ENCODE measurements at places on chromosomes 7 and 10. TPM values are rescaled to one million over a fixed set of nuclear protein-coding genes. Genes with fewer than 3 reads are reported as not detected.

GRCh38 chr7:136030867-136031318, 53.7 kb upstream of the MTPN start:
- no peaks in the 10 kb centered on the region for H3K4me1 ChIP-seq
- no peak overlapping the region for H3K4me3 ChIP-seq
- no peaks in the 10 kb centered on the region for H3K36me3 ChIP-seq
- no peaks in the 10 kb centered on the region for H3K27me3 ChIP-seq
- DNase-seq, result no peak

ZMIZ1 gene
- total RNA-seq, result 13.6 TPM

- H3K27ac ChIP-seq, result no peak overlapping the region
- H3K27me3 ChIP-seq, result no peaks in the 10 kb centered on the region
- no peak for DNase-seq
- no peak overlapping the region for H3K4me3 ChIP-seq
- no peaks in the 10 kb centered on the region for H3K36me3 ChIP-seq
- peaks cover 4% of the 10 kb centered on the region for H3K4me1 ChIP-seq
Measured at GRCh38 chr10:117439243-117439912, 64.1 kb upstream of the PDZD8 start.

DOCK1 gene
- 53.8 TPM for total RNA-seq

- H3K27me3 ChIP-seq, result no peaks in the 10 kb centered on the region
- no peaks in the 10 kb centered on the region for H3K4me1 ChIP-seq
- no peak overlapping the region for H3K4me3 ChIP-seq
- H3K36me3 ChIP-seq, result no peaks in the 10 kb centered on the region
- no peak overlapping the region for H3K27ac ChIP-seq
- DNase-seq, result no peak
Measured at GRCh38 chr7:8343556-8343955, 81.6 kb upstream of the ICA1 start.

FGFR2 gene
- total RNA-seq, result 45.9 TPM

DNA sequence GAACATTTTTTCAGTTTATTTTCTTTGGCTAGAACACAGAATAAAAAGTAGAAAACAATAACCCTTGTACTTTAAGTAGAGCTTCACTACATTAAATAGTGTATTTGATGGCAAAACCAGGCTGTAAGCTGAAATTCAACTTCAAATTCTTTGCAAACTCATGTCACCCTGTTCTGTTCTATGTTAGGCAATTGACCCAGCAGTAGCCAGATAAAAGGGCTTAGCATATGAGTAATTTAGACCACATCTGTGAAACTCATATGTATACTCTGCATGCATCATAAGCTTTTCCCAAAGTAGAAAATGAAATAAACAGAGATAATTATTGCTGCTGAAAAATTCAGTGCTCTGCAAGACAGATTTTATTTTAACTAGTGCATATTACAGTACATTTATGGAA, 150.2 kb downstream of the GNAI1 start:
- no peak overlapping the region for H3K4me3 ChIP-seq
- no peaks in the 10 kb centered on the region for H3K36me3 ChIP-seq
- H3K27ac ChIP-seq, result no peak overlapping the region
- no peak for DNase-seq
- no peaks in the 10 kb centered on the region for H3K4me1 ChIP-seq
- H3K27me3 ChIP-seq, result no peaks in the 10 kb centered on the region

- no peaks in the 10 kb centered on the region for H3K36me3 ChIP-seq
- DNase-seq, result peak; percentile 64
- no peak within 1 kb of the TSS for H3K27ac ChIP-seq
- peaks cover 2% of the 10 kb centered on the region for H3K27me3 ChIP-seq
- peak within 1 kb of the TSS; percentile 29 for H3K4me3 ChIP-seq
Measured at GRCh38 chr7:90211391-90212148, at the start of gene STEAP2. Gene STEAP2, plus strand, starts transcription at chr7:90211740. Its CDS starts 13,343 bp downstream, at chr7:90225083.

DNA sequence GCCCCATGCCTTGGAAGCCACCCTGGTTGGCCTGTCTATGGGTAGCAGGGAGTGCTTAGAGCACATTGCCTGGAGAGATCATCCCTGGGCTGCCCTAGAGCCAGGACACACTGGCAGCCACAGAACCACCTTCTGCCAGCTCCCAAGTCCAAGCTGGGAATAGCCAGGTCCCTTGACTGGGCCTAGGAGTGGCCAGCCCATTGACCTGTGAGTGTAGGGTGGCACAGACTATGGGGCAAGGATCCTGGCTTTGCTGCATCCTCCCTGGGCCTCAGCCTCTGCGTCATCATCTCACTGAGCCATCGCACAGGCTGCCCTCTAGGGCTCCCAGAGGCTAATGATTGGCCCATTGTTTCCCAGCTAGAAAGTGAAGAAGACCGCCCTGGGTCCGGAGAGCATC, 7.0 kb downstream of the AQP1 start:
- H3K36me3 ChIP-seq, result peaks cover 2% of the 10 kb centered on the region
- DNase-seq, result no peak
- H3K4me1 ChIP-seq, result peaks cover 35% of the 10 kb centered on the region
- H3K27ac ChIP-seq, result no peak overlapping the region
- no peak overlapping the region for H3K4me3 ChIP-seq
- H3K27me3 ChIP-seq, result no peaks in the 10 kb centered on the region

IKZF1 gene
- not detected for total RNA-seq
